A549 treated with CORT108297 at 1 μM for 4 hours (cell line): ENCODE measurements at places on chromosomes 4 and X. TPM values are rescaled to one million over a fixed set of nuclear protein-coding genes. Genes with fewer than 3 reads are reported as not detected.

The CFAP99 gene
- total RNA-seq: 0.05 to 0.35 TPM (median 0.06 TPM) in 5 replicates

The POF1B gene
- total RNA-seq: 2.4 to 3.3 TPM (median 2.5 TPM) in 5 replicates

The SLC16A2 gene
- 24.3 to 31.4 TPM (median 25.6 TPM) in 5 replicates for total RNA-seq

The CYSLTR1 gene
- total RNA-seq: not detected in 5 replicates

The DRP2 gene
- total RNA-seq: 0.09 to 0.28 TPM (median 0.23 TPM) in 5 replicates

The ITIH6 gene
- 0.01 to 0.02 TPM in 2 of 5 replicates, not detected in the others for total RNA-seq

The DACH2 gene
- not detected in 5 replicates for total RNA-seq

The ETDA gene
- total RNA-seq: not detected in 5 replicates

The USP51 gene
- total RNA-seq: 0.34 to 0.57 TPM (median 0.48 TPM) in 5 replicates

The SLC6A14 gene
- total RNA-seq: not detected in 5 replicates

The CFI gene
- total RNA-seq: 0.46 to 0.81 TPM (median 0.63 TPM) in 5 replicates

The CDX4 gene
- not detected in 5 replicates for total RNA-seq

The GNRHR gene
- not detected in 5 replicates for total RNA-seq

The ARHGAP4 gene
- total RNA-seq: 1.1 to 2.4 TPM (median 1.7 TPM) in 5 replicates

The CXCL1 gene
- 9.1 to 35.8 TPM (median 16.9 TPM) in 5 replicates for total RNA-seq

The LRRC66 gene
- total RNA-seq: 0.05 to 0.18 TPM (median 0.10 TPM) in 5 replicates

The DOCK11 gene
- 5.8 to 8.2 TPM (median 6.5 TPM) in 5 replicates for total RNA-seq

The REPS2 gene
- total RNA-seq: 0.68 to 1.0 TPM (median 0.78 TPM) in 5 replicates

The USP27X gene
- 2.9 to 5.2 TPM (median 4.2 TPM) in 5 replicates for total RNA-seq

The EGFL6 gene
- total RNA-seq: not detected in 5 replicates

The IL2RG gene
- total RNA-seq: 0.07 to 0.32 TPM in 2 of 5 replicates, not detected in the others

The RAB9B gene
- total RNA-seq: 0.02 to 0.05 TPM (median 0.03 TPM) in 3 of 5 replicates, not detected in the others

The VCX gene
- not detected in 5 replicates for total RNA-seq

The EXOC1L gene
- total RNA-seq: not detected in 5 replicates

The HELT gene
- not detected in 5 replicates for total RNA-seq

The PCDH11X gene
- 0.02 TPM in 1 of 5 replicates, not detected in the others for total RNA-seq

The PPAT gene
- total RNA-seq: 17.1 to 21.9 TPM (median 19.5 TPM) in 5 replicates

The CYBB gene
- total RNA-seq: 0.02 to 0.12 TPM (median 0.07 TPM) in 5 replicates

The PAGE2 gene
- not detected in 5 replicates for total RNA-seq

The COL4A5 gene
- 11.4 to 14.9 TPM (median 13.4 TPM) in 5 replicates for total RNA-seq

The MMRN1 gene
- total RNA-seq: not detected in 5 replicates

The SMIM31 gene
- total RNA-seq: 0.02 to 0.21 TPM (median 0.09 TPM) in 5 replicates

The CCSER1 gene
- total RNA-seq: not detected in 5 replicates

The CWH43 gene
- total RNA-seq: not detected in 5 replicates

The GAGE12H gene
- not detected in 5 replicates for total RNA-seq

The PNMA6F gene
- not detected in 5 replicates for total RNA-seq
